ENCODE measurements at places on chromosomes 1 and 21. TPM values are rescaled to one million over a fixed set of nuclear protein-coding genes. Genes with fewer than 3 reads are reported as not detected.

The CFAP126 gene
- not detected for total RNA-seq

The TAF1A gene
- 29.2 TPM for total RNA-seq

The BMP8B gene
- total RNA-seq: 0.55 TPM

The B3GALT2 gene
- total RNA-seq: 7.0 TPM

The TMEM82 gene
- not detected for total RNA-seq

The OR6N1 gene
- total RNA-seq: not detected

The NBPF9 gene
- total RNA-seq: 18.0 TPM

The HSPA6 gene
- total RNA-seq: 1.7 TPM

The KLHDC9 gene
- 3.8 TPM for total RNA-seq

The CYYR1 gene
- total RNA-seq: not detected

The CYP4A22 gene
- not detected for total RNA-seq

The S100A5 gene
- total RNA-seq: 1.1 TPM

The IL6R gene
- total RNA-seq: 4.5 TPM

The CCDC181 gene
- total RNA-seq: 0.24 TPM

The ARTN gene
- total RNA-seq: not detected

The MAEL gene
- not detected for total RNA-seq

The S100A1 gene
- 0.46 TPM for total RNA-seq

The PTPRU gene
- 3.0 TPM for total RNA-seq

The PRELP gene
- total RNA-seq: 0.07 TPM

The INKA2 gene
- total RNA-seq: not detected

The ANKRD35 gene
- not detected for total RNA-seq

The VCAM1 gene
- 0.05 TPM for total RNA-seq

The GFI1 gene
- total RNA-seq: 0.38 TPM

The KCNA2 gene
- 0.02 TPM for total RNA-seq

The WNT2B gene
- 0.05 TPM for total RNA-seq

The GNG4 gene
- total RNA-seq: 3.5 TPM

The TESK2 gene
- 0.84 TPM for total RNA-seq

The AMY1C gene
- total RNA-seq: not detected

The ZC3H12A gene
- 7.1 TPM for total RNA-seq

The CDK18 gene
- 31.5 TPM for total RNA-seq

The ZMYND12 gene
- not detected for total RNA-seq

The ANKRD65 gene
- not detected for total RNA-seq

The CFAP45 gene
- total RNA-seq: 2.4 TPM

The LHX8 gene
- not detected for total RNA-seq

The KRTAP19-3 gene
- total RNA-seq: not detected

The FCRL1 gene
- not detected for total RNA-seq

The ETS2 gene
- total RNA-seq: 15.9 TPM

Measured in A172 (cell line).